NT2/D1 (cell line): ENCODE measurements at places on chromosomes 5 and 9.

DNA sequence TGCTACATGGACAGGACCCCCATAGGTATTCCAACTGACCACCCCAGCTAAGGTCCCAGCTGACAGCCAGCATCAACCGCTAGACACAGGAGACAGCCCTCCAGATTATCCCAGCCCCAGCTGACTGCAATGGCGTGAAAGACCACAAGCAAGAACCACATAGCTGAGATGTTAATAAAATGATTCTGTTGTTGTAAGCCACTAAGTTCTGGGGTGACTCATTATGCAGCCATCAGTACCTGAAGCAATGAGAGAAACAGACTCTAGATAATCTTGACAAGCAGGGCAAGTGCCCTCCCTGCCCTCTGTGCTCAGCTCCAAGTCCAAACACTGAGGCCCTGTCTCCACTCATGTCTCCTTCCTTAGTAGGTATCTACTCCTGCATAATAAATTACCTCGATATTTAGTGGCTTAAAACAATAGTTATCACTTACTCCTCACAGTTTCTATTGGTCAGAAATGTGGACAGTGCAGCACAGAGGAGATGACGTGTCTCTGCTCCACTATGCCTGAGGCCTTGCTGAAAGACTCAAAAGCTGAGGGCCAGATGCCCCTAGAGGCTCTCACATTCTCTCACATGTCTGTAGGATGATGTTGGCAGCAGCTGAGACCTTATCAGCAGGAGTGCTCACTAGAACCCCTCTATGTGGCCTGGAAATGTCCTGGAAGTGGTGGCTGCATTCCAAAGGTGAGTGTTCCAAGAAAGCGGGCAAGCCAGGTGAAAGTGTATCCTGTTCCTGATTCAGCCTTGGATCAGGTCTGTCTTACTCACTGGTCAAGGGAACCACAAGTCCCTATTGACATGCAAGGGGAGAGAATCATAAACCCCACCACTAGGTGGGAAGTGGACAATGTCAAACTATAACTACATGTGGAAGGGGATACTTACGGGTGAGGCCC lies 2.5 kb downstream of the MGAT1 start:
- DNase-seq = no peak

DNA sequence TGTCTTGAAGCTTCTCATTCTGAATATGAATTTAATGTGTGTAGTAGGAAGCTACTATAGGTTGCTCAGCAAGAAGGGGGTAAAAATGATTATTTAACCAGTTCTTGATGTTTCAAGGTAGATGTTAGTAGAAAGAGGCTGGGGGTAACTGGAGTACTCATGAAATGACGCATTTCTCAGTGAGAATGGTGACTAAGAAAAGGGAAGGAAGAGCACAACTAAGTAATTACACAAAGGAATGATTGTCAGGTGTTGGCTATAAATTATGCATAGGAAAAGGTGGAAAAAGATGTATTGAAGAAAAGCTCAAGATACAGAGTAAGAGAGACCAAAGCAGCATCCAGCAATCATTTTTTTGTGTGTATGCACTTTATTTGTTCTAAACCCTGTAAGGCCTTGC lies 1.4 kb upstream of the PSIP1 start:
- no peak for DNase-seq

GRCh38 chr9:130239741-130240241 lies 25.8 kb upstream of the HMCN2 start:
- no peak for DNase-seq

- DNase-seq = no peak
Observed at GRCh38 chr9:98766586-98766985, 29.8 kb downstream of the ANKS6 start.

GRCh38 chr9:83665580-83666200 lies 42.1 kb downstream of the UBQLN1 start:
- DNase-seq = no peak

DNA sequence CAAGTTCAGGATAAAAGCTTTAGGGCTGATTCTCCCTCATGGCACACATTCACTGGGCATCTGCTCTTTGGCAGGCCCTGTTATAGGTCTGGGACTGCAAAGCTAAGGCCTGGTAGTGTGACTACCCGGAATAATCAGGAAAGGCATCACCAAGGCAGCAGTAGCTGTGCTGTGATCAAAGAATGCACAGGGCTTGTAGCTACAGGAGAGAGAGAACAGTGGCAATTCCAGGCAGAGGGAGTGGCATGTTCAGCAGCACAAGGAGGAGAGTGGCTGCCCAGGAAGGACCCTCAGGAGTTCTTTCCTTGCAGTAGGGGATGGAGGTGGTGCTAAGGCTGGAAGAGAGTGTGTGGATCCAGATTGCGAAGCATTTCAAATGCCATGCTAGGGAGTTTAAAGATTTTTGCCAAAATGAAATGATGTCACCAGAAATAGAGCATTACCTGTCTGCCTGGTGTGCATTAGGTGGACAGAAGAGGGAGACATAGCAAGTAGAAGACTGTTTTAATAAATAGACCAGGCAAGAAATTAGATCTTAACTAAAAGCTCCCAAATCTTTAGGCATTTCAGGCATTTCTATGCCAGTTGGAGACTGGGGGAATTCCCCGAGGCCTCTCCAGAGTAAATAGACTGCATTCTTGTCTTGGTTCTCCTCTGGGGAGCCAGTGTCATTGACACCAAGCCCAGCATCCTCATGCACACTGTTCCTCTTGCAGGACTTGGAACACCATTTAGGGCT lies 69.1 kb downstream of the GPR21 start:
- DNase-seq = no peak

DNA sequence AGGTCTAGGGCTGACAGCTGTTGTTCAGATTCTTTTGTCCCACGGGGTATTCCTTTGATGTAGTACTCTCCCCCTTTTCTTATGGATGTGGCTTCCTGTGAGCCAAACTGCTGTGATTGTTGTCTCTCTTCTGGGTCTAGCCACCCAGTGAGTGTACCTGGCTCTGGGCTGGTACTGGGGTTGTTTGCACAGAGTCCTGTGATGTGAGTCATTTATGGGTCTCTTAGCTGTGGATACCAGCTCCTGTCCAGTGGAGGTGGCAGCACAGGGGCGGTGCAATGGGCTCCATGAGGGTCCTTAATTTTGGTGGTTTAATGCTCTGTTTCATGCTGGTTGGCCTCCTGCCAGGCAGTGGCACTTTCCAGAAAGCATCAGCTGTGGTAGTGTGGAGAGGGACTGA lies 161.3 kb downstream of the CAVIN4 start:
- DNase-seq = no peak

DNA sequence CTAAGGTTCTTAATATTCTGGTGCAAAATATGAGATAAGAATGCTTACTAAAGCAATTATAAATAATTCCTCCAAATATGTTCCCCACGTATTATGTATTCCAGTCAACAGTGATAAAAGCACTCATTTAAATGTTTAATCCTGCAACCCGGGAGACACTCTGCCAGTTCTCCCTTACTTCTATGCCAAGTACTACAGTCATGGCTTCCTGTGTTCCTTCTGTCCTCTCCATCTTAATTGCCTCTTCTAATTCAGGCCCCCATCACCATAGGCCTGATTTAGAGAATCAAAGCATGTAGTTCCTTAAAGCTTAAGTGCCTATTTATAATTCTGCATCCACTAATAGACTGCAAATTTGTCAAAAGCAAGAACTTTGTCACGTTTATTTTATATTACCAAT lies 474.8 kb downstream of the SEMA5A start:
- no peak for DNase-seq

DNA sequence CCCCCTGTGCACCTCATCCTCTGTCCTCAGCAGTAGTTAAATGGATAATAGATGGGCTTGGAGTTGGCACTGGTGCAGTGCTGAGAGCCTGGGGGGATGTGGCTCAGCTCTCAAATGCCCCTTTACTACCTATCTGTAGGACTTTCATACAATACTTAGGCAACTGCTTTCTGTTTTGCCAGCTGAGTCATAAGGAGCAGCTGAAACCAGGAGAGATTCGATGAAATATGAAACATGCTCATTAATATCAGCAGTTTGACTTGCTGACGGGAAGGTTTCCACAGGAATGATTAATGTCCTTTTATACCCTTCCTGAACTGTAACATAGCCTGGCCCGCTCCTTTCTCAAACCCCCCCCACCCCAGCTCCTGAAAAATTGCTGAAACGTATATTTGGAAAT lies 142.6 kb downstream of the SAXO1 start:
- DNase-seq = no peak

- DNase-seq = no peak
Observed at GRCh38 chr9:86246752-86247161, 12.7 kb downstream of the C9orf153 start.

GRCh38 chr9:107375651-107376369 lies 92.7 kb downstream of the RAD23B start:
- no peak for DNase-seq

DNA sequence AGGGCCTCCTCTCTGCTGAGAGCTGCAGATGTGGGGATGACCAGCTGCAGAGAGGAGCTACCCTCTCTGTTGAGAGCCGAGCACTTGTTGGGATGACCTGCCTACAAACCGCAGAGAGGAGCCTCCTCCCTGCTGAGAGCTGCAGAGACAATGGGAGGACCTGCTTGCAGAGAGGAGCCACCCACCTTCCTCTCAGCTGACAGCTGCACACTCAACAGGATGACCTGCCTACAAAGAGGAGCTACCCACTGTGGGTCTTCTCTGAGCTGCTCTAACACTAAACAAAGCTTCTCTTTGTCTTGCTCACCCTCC lies 19.6 kb downstream of the TMEM38B start:
- no peak for DNase-seq

- DNase-seq = no peak
Observed at GRCh38 chr5:112960315-112960714, 16.3 kb upstream of the DCP2 start.

DNA sequence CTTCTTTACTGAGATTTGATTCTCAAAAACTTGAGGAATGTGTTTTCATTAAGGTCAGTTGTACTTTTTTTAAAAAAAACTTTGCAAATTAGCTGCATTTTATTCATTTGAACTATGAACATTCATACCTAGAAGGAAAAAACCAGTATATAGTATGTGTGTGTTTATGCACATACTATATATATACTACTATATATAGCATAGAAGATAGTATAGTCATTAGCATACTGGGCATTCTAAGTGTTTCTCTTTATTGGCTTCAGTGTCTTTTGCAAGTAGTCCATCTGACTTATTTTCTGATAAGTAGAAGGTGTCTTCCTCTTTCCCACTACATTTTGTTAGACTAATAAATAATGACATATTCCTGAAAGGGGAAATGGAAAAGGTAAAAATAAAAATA lies 33.0 kb downstream of the ELOVL7 start:
- no peak for DNase-seq
